ENCODE measurements at places on chromosomes 5 and 9.

- no peak for DNase-seq
These were observed 10.2 kb upstream of the IL12B start for GRCh38 chr5:159340511-159340910.

GRCh38 chr5:14762549-14763216 lies 98.2 kb downstream of the OTULIN start:
- no peak for DNase-seq

- no peak for DNase-seq
These were observed 45.6 kb downstream of the GSN start for GRCh38 chr9:121313458-121314152.

GRCh38 chr5:134948911-134949310 lies 18.8 kb upstream of the CATSPER3 start:
- DNase-seq = no peak

- DNase-seq = no peak
These were observed 477.3 kb downstream of the ISL1 start for GRCh38 chr5:51860532-51861018.

DNA sequence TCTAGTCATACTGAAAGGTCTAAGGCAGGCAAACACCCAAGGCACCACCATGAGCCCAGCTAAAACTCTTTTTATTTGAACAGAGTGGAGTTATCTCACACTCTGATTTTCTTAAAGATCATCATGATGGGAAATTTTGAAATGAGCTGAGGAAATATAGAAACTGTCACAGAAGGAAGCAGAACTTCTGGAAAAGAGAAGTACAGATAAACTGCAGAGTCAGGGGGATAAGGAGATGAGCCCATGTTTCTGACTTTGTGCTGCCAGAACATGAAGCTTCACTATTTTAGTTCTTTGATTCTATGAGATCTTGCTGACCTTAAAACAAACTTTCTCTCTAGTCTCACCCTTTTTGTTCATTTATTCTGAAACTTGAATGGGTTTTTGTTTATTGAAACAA lies 406.5 kb upstream of the EDIL3 start:
- DNase-seq = no peak

Measured in iPS DF 19.7 (cell line).